HFF-Myc (cell line): ENCODE measurements at places on chromosomes 13 and 19.
A peak's percentile ranks its signal among the peaks of the same experiment; 100 is the strongest.

GRCh38 chr19:56477429-56478338 lies 539 bp upstream of the ZNF667 start:
- peak; percentile 54 for DNase-seq

DNA sequence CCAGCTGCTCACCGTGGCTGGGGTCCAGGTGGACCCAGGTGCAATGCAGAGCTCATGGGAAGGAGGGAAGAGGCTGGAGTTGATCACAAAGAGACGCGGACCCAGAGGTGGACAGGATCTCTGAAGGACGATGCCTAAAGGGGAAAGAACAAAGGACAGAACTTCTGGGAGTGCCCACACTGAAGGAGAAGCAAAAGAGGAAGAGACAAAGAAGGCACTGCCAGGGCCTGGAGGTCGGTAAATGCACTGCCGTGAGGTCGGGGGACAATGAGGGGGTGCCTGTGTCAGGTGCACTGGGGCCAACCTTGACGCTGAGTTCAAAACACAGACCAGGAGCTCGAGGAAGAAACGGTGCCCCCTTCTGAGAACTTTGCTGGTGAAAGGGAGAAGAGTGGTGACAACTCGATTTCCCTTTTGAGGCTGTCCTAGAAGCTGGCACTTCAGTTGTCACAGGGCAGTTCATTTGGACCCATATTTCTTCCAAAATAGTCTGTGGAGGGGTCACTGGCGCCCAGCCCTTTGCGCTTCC lies 55.6 kb downstream of the GJA3 start:
- no peak for DNase-seq

- DNase-seq: no peak
These were observed 1.1 kb downstream of the ZNF600 start for GRCh38 chr19:52785506-52785905.

DNA sequence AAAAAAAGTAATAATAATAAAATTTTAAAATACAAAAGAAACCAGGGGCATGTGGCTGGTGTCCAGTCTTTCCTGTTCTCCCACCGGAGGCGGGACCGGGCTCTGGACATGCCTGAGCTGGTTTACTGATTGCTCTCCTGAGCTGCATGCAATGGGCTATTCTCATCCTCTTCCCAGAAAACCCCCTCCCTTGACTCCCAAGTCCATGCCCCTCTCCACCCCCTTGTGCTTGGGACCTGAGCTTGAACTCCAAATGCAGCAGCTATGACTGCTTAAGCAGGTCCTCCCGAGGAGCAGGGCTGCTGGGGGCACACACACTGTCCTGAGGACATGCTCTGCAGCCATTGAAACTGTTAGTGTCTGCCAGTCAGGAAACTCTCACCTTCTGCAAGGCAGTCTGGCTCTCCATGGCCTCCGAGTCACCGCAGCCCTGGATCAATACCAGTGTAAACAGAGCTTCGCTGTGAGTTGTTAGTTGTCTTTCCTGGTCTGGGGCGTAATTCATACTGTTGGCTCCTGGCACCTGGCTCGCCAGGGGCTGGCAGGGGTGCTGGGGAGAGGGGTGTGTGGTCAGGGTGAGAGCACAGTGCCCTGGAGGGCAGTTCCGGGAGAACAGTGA lies 41.6 kb upstream of the CHST8 start:
- DNase-seq: no peak

DNA sequence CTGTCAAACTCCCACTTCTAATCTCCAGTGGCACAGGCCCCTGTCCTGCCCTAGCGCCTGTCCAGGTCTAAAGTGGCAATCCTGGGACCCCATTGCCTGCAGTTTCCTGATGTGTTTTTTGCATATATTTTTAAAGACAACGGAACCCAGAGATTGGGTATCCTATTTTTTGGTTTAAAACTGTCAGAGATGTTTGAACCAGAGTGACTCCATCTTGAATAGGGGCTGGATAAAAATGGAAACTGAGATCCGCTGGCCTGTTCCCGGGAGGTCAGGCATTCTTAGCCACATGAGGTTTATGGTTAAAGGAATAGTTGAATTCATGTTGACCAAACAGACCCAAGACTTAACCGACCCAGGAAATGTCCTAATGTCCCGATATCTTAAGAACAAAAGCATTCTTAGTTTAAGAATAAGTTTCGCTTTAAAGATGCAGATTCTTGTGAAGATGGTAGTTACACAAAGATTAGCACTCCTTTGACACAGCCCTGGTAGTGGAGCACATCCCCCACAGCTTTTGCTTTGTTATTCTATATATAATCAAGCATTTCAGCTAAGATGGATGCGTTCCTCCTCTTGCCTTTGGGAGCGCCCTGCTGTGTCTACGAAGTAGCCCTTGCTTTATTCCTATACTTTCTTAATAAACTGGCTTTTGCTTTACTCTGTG lies 332.1 kb downstream of the UQCRFS1 start:
- DNase-seq: no peak

- DNase-seq: no peak
These were observed 6.0 kb upstream of the ZNF614 start for GRCh38 chr19:52034051-52034728.

DNA sequence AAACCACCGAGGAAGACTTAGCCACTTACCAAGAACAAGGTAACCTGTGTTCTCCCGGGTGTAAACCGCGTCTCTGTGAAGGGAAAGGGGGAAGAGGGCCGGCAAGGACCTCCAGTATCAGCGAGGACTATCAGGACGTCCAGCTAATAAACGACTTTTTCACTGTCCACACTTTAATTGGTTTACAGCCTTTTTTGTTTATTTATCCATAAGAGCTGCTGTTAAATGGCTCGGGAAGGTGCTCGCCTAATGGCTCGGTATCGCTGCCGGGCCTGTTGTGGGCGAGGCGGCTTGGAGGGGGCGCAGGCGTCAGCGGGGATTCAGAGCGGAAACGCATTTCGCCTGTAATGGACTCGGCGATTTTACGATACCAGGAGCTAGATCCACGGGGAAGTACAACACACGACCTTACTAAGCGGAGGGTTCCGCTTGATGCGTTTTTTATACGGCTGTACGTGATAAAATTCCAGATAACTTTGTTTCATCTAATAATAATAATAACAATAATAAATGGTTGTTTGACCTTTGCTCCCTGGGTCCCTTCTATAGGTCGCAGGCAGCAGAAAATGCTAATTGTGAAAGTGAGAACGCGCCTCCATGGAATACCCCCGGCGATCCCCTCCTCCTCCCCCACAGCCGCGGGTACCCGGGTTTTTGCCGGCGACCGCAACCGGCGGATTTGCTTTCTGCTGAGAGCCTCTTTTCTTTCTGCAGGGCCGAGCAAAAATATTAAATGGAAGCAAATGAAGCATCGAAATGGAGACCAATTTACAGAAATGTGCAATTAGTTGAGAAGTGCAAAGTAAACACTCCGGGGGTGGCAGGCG lies 2.5 kb upstream of the PDX1 start:
- DNase-seq: no peak

- peak; percentile 44 for DNase-seq
These were observed 3.8 kb downstream of the WBP4 start for GRCh38 chr13:41065078-41065477.

- DNase-seq: no peak
These were observed 1438.1 kb downstream of the UQCRFS1 start for GRCh38 chr19:27774827-27775226.

GRCh38 chr19:46813839-46814358 lies 25.5 kb upstream of the SLC1A5 start:
- no peak for DNase-seq

GRCh38 chr19:17105556-17105955 lies 30.0 kb downstream of the MYO9B start:
- DNase-seq: no peak

DNA sequence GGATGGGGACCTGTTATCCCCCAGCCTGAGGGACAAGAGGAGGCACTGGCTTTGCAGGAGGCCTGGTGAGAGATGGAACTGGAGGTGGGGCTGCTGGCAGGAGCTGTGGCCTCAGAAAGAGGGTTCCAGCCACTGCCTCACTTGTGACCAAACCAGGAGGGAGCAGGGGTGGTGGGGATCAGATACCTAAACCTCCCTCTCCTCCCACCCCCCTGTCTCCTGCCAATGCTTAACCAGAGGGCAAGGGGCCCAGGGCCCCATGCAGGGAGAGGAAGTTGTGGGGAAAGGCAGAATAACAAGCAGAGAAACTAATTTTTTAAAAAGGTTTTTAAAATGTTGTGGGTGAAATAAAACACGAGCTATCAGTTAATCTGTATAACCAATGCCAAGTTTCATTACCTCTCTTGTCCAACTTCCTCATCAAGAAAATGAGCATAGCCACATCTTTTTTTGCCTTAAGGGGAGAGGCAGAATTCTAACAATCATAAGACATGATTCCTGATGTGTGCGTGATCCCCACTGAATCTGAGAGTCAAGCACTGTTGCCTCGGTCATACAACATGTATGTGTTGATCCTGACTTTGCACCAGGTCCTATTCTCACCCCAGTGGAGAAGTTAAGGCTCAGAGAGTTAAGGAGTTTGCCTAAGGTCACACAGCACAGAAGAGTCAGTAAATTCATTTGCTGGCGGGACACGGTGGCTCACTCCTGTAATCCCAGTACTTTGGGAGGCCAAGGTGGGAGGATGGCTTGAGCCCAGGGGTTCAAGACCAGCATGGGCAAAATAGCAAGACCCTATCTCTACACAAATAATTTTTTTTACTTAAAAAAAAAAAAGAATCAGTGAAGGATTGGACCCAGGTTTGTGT lies 12.9 kb downstream of the FXYD5 start:
- no peak for DNase-seq

GRCh38 chr19:2055931-2056836 lies 5.1 kb upstream of the MKNK2 start:
- peak; percentile 69 for DNase-seq

DNA sequence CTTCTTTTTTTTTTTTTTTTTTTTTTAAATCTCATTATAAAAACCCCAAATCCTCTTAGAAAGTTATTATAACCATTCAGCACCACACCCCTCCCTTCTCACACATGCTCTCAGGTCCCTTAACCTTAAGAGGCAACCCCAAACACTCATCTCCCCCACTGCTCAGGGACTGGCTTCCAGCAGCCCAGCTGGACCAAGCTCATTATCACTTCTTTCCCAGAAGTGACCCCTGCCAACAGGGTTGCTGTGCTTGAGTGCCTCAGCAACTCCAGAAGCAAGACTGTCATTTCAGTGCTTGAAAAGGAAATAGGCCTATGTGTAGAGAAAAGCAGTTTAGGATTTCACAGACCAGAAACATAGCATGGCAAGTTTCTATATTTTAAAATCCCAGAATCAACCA lies 84.3 kb downstream of the SLAIN1 start:
- no peak for DNase-seq

- no peak for DNase-seq
These were observed 579.1 kb downstream of the GPC6 start for GRCh38 chr13:93805736-93806135.

DNA sequence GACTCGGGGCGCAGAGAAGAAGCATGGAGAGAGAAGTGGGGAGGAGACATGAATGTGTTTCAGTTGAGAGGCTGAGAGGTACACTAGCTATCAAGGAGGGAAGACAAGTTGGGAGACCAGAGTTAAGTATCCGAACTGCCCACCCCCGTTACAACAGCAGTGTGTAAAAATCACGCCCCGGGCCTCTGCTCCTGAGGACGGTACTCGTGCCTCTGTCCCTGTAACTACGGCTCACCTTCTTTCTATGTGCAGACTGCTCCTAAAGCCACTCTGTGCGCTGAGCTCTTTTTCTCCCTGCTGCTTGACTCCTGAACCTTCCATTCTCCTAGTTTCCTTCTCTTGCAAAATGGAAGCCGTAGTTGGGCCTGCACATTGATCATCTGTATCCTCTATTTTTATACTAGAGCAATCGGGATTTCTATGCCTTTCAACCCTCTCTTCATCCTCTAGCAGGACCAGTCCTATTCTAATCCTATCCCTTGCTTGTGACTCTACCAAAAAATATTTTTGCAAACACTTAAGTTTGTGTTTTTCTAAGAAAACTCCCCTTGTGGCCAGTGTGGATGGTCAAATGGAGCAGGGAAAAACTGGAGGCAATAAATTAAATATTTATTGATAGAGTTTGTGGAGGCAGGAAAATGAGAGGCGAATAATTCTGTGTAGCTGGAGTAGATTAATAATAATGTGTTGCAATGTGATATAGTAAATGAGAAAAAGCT lies 569 bp downstream of the POLR1D start:
- no peak for DNase-seq

DNA sequence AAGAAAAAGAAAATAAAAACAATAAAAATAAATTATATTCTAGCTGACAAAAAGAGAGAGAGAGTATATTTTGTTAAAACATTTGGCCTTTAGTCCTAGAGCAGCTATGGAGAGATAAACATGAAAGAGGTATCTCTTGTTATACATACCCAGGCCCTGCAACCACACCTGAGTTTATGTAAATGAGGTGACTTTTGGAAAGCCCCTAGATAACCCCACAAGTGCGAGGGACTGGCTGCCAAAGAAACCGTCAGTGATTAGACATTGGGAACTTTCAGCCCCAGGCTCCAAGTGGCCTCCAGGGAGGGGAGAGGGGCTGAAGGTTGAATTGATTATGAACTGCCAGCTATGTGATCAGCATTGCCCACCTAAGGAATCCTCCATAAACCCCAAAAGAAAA lies 2.1 kb upstream of the NLRP7 start:
- no peak for DNase-seq

- no peak for DNase-seq
These were observed 19.1 kb downstream of the PGLS start for GRCh38 chr19:17530586-17530985.

DNA sequence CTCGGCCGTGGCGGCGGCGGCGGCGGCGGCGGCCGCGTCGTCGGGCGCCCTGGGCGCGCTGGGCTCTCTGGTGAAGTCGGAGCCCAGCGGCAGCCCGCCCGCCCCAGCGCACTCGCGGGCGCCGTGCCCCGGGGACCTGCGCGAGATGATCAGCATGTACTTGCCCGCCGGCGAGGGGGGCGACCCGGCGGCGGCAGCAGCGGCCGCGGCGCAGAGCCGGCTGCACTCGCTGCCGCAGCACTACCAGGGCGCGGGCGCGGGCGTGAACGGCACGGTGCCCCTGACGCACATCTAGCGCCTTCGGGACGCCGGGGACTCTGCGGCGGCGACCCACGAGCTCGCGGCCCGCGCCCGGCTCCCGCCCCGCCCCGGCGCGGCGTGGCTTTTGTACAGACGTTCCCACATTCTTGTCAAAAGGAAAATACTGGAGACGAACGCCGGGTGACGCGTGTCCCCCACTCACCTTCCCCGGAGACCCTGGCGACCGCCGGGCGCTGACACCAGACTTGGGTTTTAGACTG lies 1.7 kb downstream of the SOX1 start:
- no peak for DNase-seq

DNA sequence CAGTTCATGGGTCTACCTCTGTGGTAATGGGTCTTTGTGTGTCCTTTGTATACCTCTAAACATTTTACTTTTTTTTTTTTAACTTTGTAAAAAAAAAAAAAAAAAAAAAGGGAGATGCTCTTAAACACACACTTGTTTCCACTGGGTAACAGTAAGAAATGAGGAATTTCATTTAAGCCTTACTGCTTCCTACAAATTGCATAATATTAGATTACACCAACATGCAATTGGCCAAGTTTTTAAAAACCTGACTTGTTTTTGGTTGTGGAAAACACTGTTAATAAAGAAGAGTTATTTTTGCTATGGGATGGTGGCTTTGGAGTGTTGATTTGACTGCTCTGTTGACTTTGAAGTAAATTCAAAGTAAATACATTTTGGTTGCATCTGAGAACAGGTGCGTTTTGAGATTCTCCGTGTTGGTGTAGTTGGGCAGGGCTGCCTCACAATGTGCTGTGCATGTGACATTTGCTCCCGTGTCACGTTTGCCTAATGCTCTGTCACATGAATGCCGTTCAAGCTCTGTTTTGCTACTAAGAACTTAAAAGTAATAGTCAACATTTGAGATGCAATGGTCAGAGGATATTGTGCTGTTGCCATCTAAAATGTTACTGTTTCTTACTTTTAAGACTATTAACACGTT lies 202.4 kb downstream of the LMO7 start:
- DNase-seq: no peak

GRCh38 chr19:33482476-33482875 lies 39.1 kb downstream of the PEPD start:
- DNase-seq: no peak
